A549 treated with GW870086 at 1 μM for 4 hours (cell line): ENCODE measurements at places on chromosomes 1 and 21. TPM values are rescaled to one million over a fixed set of nuclear protein-coding genes. Genes with fewer than 3 reads are reported as not detected.

Gene CR1L
- total RNA-seq: not detected in 5 replicates

Gene CLDN19
- not detected in 5 replicates for total RNA-seq

Gene TBX15
- 0.07 to 0.08 TPM in 2 of 5 replicates, not detected in the others for total RNA-seq

Gene PLA2G4A
- total RNA-seq: 7.4 to 11.1 TPM (median 9.7 TPM) in 5 replicates

Gene ZSCAN20
- total RNA-seq: 1.5 to 2.2 TPM (median 1.9 TPM) in 5 replicates

Gene CDCA8
- total RNA-seq: 44.9 to 49.2 TPM (median 46.5 TPM) in 5 replicates

Gene EPS15
- 8.4 to 14.2 TPM (median 12.8 TPM) in 5 replicates for total RNA-seq

Gene ASTN1
- not detected in 5 replicates for total RNA-seq

Gene BSDC1
- 17.8 to 20.3 TPM (median 19.8 TPM) in 5 replicates for total RNA-seq

Gene TEX35
- total RNA-seq: 0.09 TPM in 1 of 5 replicates, not detected in the others

Gene ETV3L
- not detected in 5 replicates for total RNA-seq

Gene SPATA1
- total RNA-seq: 0.40 to 1.3 TPM (median 0.41 TPM) in 3 of 5 replicates, not detected in the others

Gene F13B
- 0.06 to 0.09 TPM (median 0.08 TPM) in 3 of 5 replicates, not detected in the others for total RNA-seq

Gene HYI
- 10.1 to 16.1 TPM (median 14.6 TPM) in 5 replicates for total RNA-seq

Gene SPRR1B
- not detected in 5 replicates for total RNA-seq

Gene TMEM81
- total RNA-seq: 2.0 to 2.6 TPM (median 2.3 TPM) in 5 replicates

Gene TRAF5
- total RNA-seq: 5.9 to 7.4 TPM (median 7.2 TPM) in 5 replicates

Gene ZFYVE9
- total RNA-seq: 6.5 to 8.3 TPM (median 7.8 TPM) in 5 replicates

Gene RGS4
- not detected in 5 replicates for total RNA-seq

Gene ZNF593OS
- total RNA-seq: 0.26 to 0.31 TPM in 2 of 5 replicates, not detected in the others

Gene RAP1GAP
- 10.6 to 14.5 TPM (median 13.6 TPM) in 5 replicates for total RNA-seq

Gene S100A7A
- not detected in 5 replicates for total RNA-seq

Gene FAM72A
- 8.8 to 10.5 TPM (median 9.3 TPM) in 5 replicates for total RNA-seq

Gene ACOT11
- total RNA-seq: 2.4 to 3.1 TPM (median 2.6 TPM) in 5 replicates

Gene MAP10
- total RNA-seq: 0.47 to 1.2 TPM (median 0.99 TPM) in 5 replicates

Gene AJAP1
- not detected in 5 replicates for total RNA-seq

Gene FAM167B
- 0.32 to 0.75 TPM (median 0.38 TPM) in 5 replicates for total RNA-seq

Gene ATP1A2
- 0.03 to 0.18 TPM (median 0.06 TPM) in 4 of 5 replicates, not detected in the other for total RNA-seq

Gene CCDC30
- 0.44 to 1.2 TPM (median 0.64 TPM) in 5 replicates for total RNA-seq

Gene PTGER3
- not detected in 5 replicates for total RNA-seq

Gene TRIM58
- not detected in 5 replicates for total RNA-seq

Gene KANK4
- total RNA-seq: 0.26 to 0.74 TPM (median 0.64 TPM) in 5 replicates

Gene ENAH
- total RNA-seq: 68.4 to 90.6 TPM (median 86.1 TPM) in 5 replicates

Gene KIF17
- total RNA-seq: 1.4 to 2.4 TPM (median 1.6 TPM) in 5 replicates

Gene FYB2
- total RNA-seq: not detected in 5 replicates

Gene CCDC17
- 0.23 to 0.50 TPM (median 0.42 TPM) in 5 replicates for total RNA-seq
